Aorta (tissue), 5 donors: ENCODE measurements at places on chromosomes 1 and 21. TPM values are rescaled to one million over a fixed set of nuclear protein-coding genes. Genes with fewer than 3 reads are reported as not detected.

Gene CLDN17
- not detected for total RNA-seq

DNA sequence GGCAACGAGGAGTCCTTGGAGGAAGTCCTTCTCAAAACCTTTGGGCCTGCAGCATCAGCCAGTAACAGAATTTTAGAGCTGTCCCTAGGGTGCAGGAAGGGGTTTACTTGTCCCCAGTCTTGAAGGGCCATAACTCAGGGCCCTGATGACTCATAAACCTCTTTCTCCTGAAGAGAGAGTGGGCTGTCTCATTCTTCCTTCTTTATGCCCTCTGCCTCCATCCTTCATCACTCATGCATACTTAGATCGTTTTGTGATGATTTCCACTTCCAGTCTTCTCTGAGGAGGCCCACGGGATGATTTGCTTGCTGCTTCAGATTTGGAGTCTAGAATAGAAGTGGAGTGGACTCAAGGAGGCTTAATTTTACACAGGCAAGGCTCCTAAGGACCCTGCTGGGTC lies 60.2 kb downstream of the NDUFS5 start:
- H3K27ac ChIP-seq = no peak overlapping the region
- no peak for DNase-seq
- no peaks in the 10 kb centered on the region for H3K4me1 ChIP-seq
- H3K36me3 ChIP-seq = no peaks in the 10 kb centered on the region

DNA sequence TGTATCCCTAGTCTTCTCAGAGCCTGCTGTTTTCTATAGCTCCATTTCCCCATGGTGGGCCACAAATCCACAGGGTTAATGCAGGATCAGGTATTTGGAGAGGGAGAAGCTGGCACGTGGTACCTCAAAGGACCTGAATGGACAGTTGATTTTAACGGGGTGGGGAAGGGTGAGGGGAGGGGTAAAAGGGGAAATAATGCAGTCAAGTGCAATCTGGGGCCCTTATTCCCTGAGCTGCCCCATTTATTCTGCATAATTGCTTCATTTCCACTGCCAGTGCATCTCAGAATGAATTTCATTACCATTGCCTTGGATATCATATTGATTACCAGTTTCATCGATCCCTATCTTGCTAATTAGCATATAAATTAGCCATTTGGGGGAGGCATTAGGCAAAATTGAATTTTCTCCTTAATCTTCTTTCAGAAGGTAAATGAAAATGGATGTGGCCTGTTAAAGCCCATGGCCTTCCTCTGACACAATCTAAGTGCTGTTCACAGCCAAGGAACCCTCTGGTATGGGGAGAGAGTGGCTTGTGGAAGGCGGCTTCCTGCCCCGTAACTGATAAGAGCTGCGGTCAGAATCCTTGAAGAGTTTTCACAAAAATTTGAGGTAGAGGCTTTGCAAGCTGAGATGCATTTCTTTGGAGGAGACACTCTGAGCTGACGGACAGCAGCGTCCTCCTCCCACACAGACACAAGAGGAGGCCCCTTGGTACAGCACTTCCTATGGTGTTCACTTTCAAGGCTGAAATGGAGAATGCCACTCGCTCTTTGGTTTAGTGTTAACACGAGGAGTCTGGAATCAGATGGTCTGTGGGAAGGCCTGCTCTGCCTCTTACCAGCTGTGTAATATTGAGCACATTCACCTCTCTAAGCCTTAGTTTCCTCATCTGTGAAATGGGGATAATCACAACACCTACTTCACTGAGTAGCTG lies 34.4 kb downstream of the PHC2 start:
- H3K36me3 ChIP-seq = no peaks in the 10 kb centered on the region
- peaks cover 1% of the 10 kb centered on the region for H3K4me1 ChIP-seq

DNA sequence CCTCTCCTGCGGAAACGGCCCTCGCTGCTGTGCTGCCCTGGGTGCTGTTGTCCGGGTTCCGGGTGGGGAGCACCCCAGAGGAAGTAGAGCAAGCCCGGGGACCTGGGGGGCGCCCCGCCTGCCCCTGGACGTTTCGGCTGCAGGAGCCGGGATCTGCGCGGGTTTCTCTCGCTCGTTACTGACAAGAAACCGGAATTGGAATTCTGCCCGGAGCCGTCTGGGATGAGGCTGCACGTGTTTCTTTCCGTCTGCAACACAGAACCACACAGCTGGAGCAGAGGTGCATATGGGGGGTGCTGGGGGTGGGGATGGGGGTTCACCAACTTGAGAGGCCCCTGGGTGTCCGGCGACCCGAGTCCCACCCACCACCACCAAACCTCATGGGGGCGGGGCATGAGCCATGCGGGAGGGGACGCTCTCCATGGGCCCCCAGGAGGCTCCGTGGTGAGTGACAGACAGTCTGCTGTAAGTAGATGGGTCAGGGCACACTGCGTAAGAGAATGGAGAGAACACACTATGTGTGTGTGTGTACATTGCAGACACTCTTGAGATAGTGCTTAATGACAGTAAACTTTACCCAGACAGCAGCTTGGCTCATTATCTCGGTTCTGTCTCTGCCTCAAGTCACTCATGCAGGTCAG lies 261.4 kb upstream of the C1orf174 start:
- H3K27me3 ChIP-seq = no peaks in the 10 kb centered on the region
- H3K4me3 ChIP-seq = no peak overlapping the region
- H3K27ac ChIP-seq = no peak overlapping the region
- H3K36me3 ChIP-seq = no peaks in the 10 kb centered on the region
- H3K4me1 ChIP-seq = no peaks in the 10 kb centered on the region
- no peak for DNase-seq

DNA sequence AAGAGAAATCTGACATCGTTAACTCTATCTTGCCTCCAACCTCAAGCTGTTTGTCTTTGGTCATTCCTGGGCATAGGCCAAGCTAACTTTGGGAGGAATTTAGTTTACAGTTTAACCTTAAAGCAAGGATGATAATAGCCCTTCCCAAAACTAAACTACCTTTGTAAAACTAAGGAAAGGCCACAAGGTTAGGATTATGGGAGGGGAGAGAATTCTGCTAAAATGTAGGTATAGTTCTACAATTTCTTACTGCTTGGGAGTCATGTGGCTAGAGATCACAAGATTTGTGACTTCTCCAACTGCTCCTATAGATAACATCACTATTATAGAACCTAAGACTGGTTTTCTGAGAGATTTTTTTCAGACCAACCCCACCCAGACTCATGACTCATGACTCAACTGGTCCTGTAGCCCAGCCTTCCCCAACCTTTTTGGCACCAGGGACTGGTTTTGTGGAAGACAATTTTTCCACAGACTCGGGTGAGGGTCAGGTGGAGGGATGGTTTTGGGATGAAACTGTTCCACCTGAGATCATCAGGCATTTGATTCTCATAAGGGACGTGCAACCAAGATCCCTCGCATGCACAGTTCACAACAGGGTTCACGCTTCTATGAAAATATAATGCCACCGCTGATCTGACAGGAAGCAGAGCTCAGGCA lies 70.7 kb upstream of the MUTYH start:
- no peak overlapping the region for H3K27ac ChIP-seq
- no peaks in the 10 kb centered on the region for H3K27me3 ChIP-seq
- DNase-seq = no peak
- no peaks in the 10 kb centered on the region for H3K4me1 ChIP-seq

GRCh38 chr1:172682812-172683211 lies 23.9 kb downstream of the FASLG start:
- H3K36me3 ChIP-seq = no peaks in the 10 kb centered on the region
- DNase-seq = no peak
- H3K27ac ChIP-seq = no peak overlapping the region
- H3K27me3 ChIP-seq = no peaks in the 10 kb centered on the region
- no peak overlapping the region for H3K4me3 ChIP-seq

Gene MYOM3
- 0.78 TPM for total RNA-seq

DNA sequence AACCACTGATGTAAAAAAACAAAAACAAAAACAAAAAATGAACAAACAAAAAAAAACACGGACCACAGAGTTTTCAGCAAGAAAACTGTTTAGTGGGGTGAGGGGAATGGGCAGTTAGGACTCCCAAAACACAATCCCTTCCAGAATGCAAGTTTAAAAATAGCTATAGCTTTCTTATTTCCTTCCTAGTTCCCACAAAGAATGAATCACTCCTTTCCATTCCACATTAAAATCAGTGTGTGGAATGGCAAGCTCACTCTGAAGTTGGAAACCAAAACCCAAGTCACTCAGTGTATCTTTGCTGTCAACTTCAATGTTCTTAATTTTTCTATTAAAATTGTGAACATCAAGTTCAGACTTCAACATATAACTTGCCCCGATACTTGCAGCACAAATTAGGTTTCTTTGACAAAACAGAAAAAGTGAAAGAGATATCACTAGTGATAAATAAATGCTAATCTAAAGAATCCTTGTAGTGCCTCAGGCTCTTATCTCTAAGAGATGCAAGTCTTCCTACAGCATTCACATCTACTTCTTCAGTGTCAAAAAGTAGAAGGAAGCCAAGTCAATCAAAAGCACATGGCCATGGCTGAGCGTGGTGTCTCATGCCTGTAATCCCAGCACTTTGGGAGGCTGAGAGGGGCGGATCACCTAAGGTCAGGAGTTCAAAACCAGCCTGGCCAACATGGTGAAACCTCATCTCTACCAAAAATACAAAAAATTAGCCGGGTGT lies 45.5 kb downstream of the TOR3A start:
- H3K4me1 ChIP-seq = peaks cover 2% of the 10 kb centered on the region
- no peak overlapping the region for H3K4me3 ChIP-seq
- no peaks in the 10 kb centered on the region for H3K27me3 ChIP-seq
- H3K27ac ChIP-seq = peak overlapping the region; percentile 57
- DNase-seq = no peak

- H3K4me3 ChIP-seq = no peak overlapping the region
- DNase-seq = peak; percentile 51
- no peaks in the 10 kb centered on the region for H3K27me3 ChIP-seq
- H3K27ac ChIP-seq = no peak overlapping the region
Observed at GRCh38 chr21:41358193-41359166, 3.3 kb upstream of the MX2 start.

- no peak overlapping the region for H3K27ac ChIP-seq
- H3K4me3 ChIP-seq = no peak overlapping the region
- peaks cover 6% of the 10 kb centered on the region for H3K36me3 ChIP-seq
- no peaks in the 10 kb centered on the region for H3K4me1 ChIP-seq
- no peak for DNase-seq
Observed at GRCh38 chr1:165650981-165651625, 20.1 kb downstream of the MGST3 start.

Gene IL19
- not detected for total RNA-seq

- H3K27me3 ChIP-seq = no peaks in the 10 kb centered on the region
- peak overlapping the region; percentile 88 for H3K4me3 ChIP-seq
- H3K4me1 ChIP-seq = peaks cover 2% of the 10 kb centered on the region
- peak; percentile 41 for DNase-seq
- H3K36me3 ChIP-seq = no peaks in the 10 kb centered on the region
Observed at GRCh38 chr21:45076245-45076711, 1.9 kb downstream of the ADARB1 start.
